Stimulated activated CD8-positive, alpha-beta memory T cell treated with anti-CD3 and anti-CD28 coated beads, Interleukin-7, amount 100 ng/mL, for 24 hours (primary cell): ENCODE measurements at places on chromosomes 16 and 17.

DNA sequence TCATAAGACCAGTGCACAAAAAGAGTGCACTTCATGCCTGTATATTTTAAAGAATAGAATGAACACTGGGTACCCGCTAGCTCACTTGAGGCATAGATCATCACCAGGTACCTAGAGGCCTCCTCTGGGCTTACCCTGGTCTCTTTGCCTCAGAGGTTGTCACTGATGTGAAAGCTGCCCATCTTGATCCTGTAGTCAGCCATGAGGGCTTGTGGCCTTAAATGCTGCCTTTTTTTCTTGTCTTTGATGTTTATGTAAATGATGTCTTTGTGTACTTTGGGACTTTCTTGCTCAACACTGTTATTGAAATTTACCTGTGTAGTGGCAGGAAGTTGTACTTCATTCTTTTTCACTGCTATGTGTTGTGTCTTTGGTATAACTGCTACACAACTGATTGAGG lies 26.8 kb upstream of the SLC5A10 start:
- no peak for DNase-seq

DNA sequence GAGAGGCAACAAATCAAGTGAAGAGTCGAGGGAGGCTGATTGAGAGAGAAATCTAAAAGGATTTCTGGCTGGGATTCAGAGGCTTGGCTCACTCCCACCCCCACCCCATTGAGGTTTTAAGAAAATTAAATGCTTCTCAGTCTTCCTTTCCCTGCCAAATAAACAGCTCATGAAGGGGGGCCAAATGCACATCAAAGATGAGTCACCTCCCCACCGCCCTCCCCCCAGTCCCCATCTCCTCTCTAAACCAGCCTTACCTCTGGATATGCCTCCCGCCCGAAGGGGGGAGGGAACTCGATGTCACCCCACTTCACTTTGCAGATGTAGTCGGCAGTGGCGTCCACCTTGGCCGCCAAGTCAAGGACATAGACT lies 11.6 kb downstream of the ACLY start:
- no peak for DNase-seq

DNA sequence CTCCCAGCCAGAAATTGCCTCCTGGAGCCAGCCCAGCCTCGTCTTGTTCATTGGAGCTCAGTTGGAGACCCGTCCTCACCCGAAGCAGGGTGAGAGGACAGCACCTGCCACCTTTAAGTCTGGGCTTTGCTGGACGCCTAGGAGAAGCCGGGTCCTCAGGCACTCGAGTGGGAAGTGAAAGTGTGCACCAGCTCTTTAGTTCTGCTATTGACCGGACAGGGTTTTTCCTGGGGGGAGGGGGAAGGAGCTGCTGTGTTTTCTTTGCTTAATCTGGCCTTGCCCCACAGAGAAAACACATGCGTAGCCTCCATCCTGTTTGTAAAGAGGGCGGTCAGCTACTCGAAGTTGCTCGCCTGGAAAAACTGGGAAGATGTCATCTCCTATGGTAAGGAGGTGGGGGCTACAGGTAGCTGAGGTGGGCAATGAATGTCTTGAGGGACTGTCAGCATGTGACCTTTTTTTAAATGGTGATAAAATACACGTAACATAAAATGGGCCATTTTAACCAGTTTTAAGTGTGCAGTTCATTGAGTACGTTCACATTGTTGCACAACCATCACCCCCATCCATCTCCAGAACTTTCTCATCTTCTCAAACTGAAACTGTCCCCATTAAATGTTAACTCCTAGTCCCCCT lies 34.4 kb downstream of the CMIP start:
- DNase-seq: no peak

- DNase-seq: no peak
Observed at GRCh38 chr17:19331543-19332245, 30.8 kb downstream of the B9D1 start.
